Activated CD4-positive, alpha-beta T cell treated with anti-CD3 and anti-CD28 coated beads for 36 hours (primary cell): ENCODE measurements at places on chromosomes 4 and X. TPM values are rescaled to one million over a fixed set of nuclear protein-coding genes. Genes with fewer than 3 reads are reported as not detected.

GRCh38 chr4:124464836-124465235 is 247.7 kb downstream of the ANKRD50 start:
- no peak for DNase-seq

DNA sequence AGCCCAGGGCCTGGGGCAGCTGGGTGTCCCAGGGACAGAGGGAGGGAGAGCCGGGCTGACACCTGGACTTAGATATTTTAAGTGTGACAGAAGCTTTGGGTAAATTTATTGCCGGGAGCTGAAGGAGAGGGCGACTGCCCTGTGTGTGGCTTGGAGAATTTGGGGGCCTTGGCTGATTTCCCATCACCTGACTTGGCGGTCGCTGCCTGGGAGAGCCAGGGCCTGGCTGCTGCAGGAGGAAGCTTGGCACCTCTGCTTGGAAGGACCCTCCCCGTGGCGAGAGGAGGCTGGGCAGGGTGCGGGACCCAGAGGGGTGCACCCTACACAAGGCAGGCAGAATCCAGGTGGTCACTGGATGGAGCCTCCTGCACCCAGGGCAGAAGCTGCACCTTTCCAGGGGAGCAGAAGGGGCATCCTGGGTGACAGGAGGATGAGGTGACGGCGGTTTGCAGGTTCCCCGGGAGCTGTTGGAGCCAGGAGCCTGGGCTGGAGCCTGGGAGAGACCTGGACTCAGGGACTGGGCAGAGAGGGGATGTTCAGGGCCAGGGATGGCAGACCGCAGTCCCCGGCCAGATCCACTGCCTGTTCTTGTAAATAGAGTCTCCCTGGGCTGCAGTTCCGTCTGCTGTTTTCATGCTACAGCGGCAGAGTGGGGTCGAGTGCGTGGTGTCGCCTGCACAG is 72.0 kb downstream of the RGS12 start:
- no peak for DNase-seq

DNA sequence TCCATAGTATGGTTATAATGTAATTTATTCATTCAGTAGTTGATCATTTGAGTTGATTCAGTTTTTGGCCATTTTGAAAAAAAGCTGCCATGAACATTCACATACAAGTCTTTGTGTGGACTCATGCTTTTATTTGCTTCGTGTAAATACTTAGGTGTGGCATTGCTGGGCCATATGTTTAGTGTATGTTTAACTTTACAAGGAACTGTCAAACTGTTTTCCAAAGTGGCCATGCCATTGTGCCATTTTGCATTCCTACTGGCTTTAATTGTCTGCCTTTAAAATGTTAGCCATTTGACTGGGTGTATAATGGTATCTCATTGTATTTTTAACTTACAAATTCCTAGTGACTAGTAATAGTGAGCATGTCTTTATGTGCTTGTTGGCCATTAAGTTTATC is 8.8 kb downstream of the MTM1 start:
- DNase-seq = no peak

DNA sequence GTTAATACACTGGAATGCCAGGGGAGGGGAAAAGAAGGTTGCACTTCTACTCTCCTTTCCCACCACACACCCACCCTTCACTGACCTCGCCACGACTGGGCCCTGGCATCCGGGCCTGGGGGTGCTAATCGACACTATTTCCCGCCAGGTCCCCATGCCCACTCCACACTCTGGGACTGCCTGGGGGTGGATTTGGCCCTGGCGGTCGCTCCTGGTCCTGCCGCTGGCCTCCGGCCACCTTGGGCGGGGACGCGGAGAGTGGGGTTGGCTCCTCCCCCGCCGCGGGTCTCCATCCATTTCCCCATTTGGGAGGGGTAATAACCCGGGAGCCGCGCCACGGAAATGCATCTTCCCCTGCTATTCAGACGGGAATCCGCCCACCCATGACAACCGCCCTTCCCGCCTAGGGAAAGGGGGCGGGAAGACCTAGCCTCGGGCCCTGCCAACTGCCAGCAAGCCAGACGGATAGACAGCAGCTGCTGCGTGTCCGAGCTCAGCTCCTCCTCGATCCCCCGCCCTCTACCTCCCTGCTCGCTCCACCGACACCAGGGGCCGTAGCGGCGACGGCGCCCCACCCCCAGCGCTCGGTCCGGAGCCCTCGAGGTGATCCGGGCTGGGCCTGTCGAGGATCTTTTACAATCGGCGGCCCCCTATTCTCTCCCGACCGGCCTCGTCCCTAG is 78.1 kb downstream of the RLIM start:
- DNase-seq = peak; percentile 51

DNA sequence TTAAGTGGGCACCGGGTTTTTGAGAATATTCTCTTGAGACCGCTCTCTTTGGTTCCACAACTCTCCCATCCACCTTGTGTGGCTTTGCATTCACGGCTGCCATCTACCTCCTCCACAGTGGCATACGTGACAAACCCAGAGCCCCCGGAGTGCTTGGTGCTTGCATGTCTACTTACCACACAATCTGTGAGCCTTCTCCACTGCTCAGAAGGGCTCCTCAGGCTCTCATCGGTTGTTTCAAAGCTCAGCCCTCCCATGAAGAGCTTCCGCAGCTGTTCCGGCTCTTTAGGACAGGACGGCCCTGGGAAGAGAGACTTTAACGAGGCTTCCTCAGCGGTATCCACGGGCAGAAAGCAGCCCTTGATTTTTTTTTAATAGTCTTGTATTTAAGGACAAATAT is 167.6 kb upstream of the ANK2 start:
- no peak for DNase-seq

DNA sequence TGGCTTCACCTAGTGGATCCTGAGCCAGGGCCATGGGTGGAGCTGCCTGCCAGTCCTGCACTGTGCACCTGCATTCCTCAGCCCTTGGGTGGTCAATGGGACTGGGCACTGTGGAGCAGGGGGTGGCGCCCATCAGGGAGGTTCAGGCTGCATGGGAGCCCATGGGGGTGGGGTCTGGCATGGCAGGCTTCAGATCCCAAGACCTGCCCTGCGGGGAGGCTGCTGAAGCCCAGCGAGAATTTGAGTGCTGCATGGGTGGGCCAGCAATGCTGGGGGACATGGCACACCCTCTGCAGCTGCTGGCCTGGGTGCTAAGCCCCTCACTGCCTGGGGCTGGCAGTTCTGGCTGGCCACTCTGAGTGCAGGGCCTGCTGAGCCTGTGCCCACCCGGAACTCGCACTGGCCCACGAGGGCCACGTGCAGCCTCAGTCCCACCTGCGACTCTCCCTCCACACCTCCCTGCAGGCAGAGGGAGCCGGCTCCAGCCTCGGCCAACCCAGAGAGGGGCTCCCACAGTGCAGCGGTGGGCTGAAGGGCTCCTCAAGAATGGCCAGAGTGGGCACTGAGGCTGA is 270.0 kb downstream of the CENPC start:
- no peak for DNase-seq

- no peak for DNase-seq
These were observed 126.7 kb downstream of the CORIN start for GRCh38 chr4:47711183-47711582.

DNA sequence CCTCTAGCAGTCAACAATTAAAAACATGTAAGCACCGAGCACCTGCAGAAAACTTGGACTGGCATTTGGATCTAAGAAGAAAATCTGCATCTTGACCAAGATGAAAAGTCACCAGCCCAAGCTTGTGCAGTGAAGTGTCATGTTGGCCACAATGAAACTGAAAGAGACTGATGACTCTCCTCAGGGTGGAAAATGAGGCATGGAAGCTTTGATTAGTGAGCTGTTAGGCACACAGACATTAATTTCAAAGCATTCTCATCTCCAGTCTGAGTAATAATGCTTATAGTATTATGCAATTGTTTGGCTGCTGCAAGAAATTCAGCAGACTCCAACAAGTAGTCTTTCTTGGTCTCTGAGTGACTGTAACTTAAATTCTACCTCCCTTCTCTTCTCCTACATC is 150.1 kb downstream of the AR start:
- DNase-seq = no peak

- DNase-seq = no peak
These were observed 10.2 kb upstream of the IQSEC2 start for GRCh38 chrX:53291596-53291995.

DNA sequence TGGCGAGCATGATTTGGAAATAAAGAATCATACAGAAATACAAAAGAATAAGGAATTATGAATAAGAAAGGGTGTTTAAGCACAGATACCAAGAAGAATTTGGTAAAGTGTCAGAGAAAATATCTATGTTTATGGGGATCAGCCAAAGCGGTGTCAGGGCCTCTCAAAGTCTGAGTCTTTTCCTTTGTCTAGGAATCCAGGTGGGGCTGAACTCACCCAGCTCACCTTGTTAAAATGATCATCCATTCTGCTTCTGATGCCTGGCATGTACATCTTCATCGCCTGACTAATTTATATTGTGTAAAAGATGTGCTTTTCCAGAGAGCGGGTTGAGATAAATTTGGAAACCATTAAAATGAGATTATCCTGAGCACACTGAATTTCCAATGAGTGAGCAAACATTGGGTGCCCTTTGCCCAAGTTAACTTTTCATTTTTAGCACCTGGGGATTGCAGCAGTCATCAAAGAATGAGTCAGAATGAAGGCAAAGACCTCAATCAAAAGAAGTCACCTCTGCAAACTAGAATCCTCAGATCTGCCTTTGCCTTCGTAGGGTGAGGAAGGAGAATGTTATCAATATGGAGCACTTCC is 141.9 kb upstream of the ANXA3 start:
- no peak for DNase-seq

- no peak for DNase-seq
These were observed 6.1 kb upstream of the SEC24D start for GRCh38 chr4:118842055-118842454.

DNA sequence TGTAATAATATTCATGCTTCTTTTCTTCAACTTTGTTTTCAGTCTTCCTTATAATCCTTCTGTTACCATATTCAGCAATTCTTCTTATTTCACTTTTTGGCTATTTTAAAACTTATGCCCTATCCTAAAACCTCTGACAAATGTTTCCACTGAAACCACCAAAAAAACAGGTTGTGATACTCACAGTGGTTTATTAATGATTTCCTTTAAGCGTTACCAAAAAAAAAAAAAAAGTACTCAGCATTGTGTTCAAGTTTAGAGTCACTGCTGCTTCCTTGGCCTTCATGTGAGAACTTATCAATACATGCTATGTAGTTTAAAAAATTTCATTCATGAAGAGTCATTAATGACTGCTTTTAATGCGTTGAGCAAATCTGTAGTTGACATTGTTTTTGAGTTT is 35.4 kb upstream of the UGT2A3 start:
- no peak for DNase-seq

GRCh38 chrX:16975233-16975632 is 28.8 kb downstream of the REPS2 start:
- no peak for DNase-seq

DNA sequence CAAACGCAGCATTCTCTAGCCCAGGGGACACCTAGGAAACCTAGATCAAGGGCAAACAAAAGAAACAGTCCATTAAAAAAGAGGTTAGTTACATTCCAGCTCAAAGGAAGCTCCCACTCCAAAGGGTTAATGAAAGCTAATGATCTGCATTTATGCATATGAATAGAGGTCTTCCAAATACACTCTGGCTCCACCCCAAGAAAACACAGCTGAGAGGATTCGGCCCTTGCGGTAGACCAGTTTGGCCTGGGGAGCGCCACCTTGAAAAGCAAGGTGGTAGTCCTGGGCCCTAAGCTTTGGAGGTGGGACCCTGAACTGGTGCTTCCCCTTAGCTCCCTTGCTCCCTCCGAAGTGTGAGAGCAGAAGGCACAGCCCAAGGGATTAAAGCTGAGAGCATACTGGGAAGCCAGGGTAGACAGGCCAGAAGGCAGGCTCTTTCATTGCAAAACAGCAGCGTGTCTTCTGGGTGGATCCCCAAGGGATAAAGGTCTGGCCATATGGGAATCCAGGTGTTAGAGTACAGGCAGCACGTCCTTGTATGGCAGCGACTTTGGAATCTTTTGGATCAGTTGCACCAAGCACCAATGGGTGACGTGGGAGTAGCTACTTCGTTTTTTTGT is 3.7 kb downstream of the GABRQ start:
- no peak for DNase-seq

SCRG1 gene
- total RNA-seq = not detected

TRIM61 gene
- total RNA-seq = 1.2 TPM

ETDB gene
- not detected for total RNA-seq

GAGE13 gene
- total RNA-seq = not detected

RAB9B gene
- total RNA-seq = 0.48 TPM
